ENCODE measurements at places on chromosomes 7 and 10. TPM values are rescaled to one million over a fixed set of nuclear protein-coding genes. Genes with fewer than 3 reads are reported as not detected.

ZNF804B gene
- not detected for total RNA-seq

PRRT4 gene
- 0.27 TPM for total RNA-seq

ZSCAN21 gene
- 9.9 TPM for total RNA-seq

KLLN gene
- 1.0 TPM for total RNA-seq

HEPACAM2 gene
- not detected for total RNA-seq

SKIDA1 gene
- 0.08 TPM for total RNA-seq

FEZF1 gene
- total RNA-seq, result not detected

CDC14C gene
- total RNA-seq, result not detected

MRPL43 gene
- 56.8 TPM for total RNA-seq

NEURL1 gene
- 2.1 TPM for total RNA-seq

PON1 gene
- not detected for total RNA-seq

ADRB1 gene
- 0.57 TPM for total RNA-seq

GNGT1 gene
- not detected for total RNA-seq

OPN1SW gene
- total RNA-seq, result not detected
